Heart left ventricle (tissue), 16 donors: ENCODE measurements at places on chromosomes 3 and 15.

DNA sequence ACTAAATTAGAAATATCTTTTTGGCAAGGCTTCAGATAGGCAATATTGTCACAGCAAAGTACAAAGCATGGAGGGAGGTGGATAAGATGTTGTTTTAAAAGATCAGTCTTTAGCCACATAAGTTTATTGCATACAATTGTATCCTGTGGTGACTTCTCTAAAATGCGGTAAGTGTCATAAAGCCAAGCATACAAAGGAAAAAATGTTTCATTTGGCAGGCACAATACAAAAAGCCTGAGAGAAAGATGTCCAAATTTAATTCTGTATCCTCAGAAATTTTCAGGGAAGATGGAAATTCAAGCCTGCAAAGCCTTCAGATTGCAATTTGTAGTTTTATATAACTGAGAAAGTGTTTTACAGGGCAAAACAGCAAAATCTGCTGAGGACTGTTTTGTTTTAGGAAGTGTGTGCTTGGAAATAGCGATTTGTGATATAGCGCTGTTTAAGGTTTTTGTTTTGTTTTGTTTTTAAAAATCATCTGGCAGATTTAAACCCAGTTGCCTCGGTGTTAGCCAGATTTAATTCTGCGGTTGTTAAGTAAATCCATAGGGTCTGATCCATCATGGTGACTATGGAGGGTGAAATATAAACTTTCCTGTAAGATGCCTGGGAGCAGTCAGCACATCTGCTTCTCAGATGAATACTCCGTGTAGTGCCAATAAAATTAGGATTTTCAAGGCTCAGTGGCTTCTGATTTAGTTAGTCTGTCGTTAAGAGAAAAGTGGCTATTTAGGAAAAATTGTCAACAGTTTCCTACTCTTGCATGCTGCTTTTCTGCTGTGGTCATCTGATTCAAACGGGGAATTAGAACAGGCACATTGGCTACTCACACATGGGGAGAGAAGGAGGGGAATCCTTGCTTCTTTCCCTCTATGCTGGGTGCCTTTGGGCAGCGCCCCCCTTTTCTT is 8.0 kb downstream of the KAT2B start:
- no peak for DNase-seq

GRCh38 chr3:133588035-133588434 is 14.5 kb downstream of the CDV3 start:
- DNase-seq = no peak

DNA sequence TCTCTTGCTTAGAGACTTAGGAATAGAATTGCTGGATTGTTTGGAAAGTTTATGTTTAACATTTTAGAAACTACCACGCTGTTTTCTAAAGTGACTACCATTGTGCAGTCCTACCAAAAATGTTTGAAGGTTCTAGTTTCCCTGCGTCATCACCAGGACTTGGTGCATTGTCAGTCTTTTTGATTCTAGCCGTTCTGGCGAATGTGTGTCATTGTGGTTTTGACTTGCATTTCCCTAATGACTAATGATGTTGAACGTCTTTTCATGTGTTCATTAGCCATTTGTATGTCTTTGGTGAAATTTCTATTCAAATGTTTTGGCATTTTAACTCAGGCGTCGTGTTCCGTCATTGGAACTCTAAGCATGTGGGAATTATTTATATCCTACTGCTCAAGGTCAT is 58.0 kb downstream of the CHD2 start:
- DNase-seq = no peak

DNA sequence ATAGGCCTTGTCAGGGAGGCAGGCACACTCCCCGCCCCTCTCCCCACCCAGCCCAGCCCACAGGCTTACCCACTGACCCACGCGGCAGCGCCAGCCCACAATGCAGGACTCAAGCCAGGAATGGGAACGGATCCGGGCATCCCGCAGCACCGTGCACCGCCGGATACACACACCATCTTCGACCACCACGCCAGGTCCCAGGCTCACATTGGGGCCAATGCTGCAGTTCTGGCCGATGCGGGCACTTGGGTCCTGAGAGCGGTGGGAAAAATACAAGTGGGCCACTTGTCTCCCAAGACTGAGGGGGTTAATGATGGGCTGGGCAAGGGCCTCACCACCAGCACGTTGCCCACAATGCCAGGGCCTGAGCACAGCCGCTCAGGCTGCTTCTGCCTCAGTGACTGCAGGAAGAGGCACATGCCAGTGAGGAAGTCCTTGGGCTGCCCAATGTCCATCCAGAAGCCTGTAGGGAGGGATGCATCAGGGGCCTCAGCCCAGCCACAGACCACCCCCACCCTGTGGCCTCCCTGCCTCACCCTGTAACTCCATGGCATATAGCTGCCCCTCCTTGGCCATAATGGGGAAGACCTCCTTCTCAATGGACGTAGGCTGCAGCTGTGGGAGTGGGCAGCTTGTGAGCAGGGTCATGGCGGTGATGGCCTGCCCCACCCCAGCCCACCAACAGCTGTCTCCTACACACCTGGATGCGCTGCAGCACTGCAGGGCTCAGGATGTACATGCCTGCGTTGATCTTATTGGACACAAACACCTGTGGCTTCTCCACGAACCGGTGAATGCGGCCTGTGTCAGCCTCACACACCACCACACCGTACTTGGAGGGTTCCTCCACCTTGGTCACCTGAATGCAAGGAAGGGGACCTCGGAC is 1.6 kb downstream of the GMPPB start:
- DNase-seq = peak; percentile 29

GRCh38 chr3:123693584-123694190 is 108.8 kb upstream of the HACD2 start:
- no peak for DNase-seq

- no peak for DNase-seq
Observed at GRCh38 chr3:37310666-37311050, 136.3 kb upstream of the LRRFIP2 start.

- no peak for DNase-seq
Observed at GRCh38 chr15:95973566-95974256, 356.8 kb upstream of the NR2F2 start.

- DNase-seq = no peak
Observed at GRCh38 chr3:31011380-31011779, 116.9 kb upstream of the GADL1 start.

GRCh38 chr15:43275740-43276562 is 9.2 kb upstream of the TGM5 start:
- DNase-seq = no peak

DNA sequence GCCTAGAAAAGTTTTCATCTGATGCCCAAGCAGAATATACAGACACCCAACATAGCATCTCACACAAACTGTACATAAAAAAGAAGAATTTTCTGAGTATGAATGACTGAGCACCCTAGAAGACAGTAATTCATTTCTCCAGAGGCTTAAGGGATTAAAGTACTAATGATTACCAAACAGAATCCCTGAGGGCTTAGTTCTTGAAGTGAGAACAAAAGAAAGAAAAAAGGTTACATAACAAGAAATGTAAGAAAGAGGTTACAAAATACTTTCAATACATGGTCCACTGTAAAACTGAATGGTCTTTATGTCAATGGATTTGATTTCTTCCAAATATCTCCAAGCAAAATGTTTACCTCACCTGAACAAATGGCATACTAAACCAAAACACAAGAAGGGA is 9.1 kb upstream of the NEK10 start:
- DNase-seq = no peak
